ENCODE measurements at places on chromosomes 12 and 14.
A peak's percentile ranks its signal among the peaks of the same experiment; 100 is the strongest.

- peak; percentile 46 for DNase-seq
Observed at GRCh38 chr14:75433631-75434071, 5.8 kb downstream of the JDP2 start.

- DNase-seq: no peak
Observed at GRCh38 chr12:2114071-2114470, 61.3 kb downstream of the CACNA1C start.

GRCh38 chr12:110373025-110373424 is 30.5 kb downstream of the ANAPC7 start:
- no peak for DNase-seq

- DNase-seq: no peak
Observed at GRCh38 chr12:126953365-126953889, 1313.5 kb upstream of the TMEM132C start.

- DNase-seq: no peak
Observed at GRCh38 chr12:79262938-79263337, 398.4 kb downstream of the SYT1 start.

- no peak for DNase-seq
Observed at GRCh38 chr12:121112496-121112895, 20.2 kb upstream of the P2RX7 start.

- DNase-seq: peak; percentile 59
Observed at GRCh38 chr12:101759396-101760047, 20.3 kb upstream of the SYCP3 start.

DNA sequence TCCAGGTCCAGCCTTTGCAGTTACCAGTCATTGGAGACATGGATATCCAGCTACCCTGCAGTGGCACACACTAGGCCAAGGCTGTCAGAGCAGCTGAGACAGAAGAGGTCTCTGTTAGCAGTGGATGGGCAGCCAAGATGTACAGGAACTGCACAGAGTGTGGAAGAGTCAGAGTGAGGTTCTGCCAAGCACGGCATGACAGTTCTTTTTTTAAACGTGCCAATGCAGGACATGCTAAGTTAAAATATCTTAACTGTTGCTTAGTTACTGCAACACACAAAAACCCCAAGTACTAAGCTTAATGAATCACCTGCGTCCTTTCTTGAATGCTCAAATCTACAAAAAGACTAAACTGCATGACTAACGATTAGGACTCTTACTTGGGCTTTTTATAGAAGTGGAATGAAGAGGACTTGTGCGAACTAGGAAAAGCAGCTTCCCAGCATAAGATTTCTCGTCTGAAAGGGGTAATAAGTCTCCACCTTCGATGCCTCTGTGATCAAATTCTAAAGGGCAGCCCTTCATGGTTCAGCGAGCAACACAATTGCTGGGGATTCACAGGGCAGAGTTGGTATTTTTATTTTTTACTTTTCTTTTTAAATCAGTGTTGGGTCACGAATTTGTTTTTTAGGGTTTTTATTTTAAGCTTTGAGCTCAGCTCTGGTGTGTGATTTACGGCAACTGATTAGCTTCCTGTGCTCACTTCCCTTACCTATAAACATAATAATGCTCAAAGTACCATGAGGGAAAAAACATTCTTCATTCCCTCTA is 20.6 kb downstream of the MAPK1IP1L start:
- no peak for DNase-seq

DNA sequence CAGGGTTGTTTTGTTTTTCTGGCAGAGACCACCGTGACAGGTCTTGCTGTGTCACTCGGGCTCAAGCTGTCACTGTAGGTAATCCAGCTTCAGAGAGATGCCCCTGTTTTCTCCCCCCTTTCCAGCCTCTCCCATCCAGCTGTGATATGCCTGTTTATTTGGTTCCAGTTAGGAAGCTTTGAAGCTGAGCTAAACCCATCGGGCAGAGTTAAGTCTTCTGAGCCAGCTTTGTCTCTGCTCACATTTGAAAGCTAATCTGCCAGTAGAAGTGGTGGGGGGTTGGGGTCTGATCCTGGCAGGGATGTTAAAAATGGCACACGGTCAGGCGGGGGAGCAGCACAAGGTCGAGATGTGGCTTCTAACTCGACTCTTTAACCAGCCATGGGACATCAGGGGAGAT is 130.0 kb downstream of the TSPAN9 start:
- no peak for DNase-seq

- no peak for DNase-seq
Observed at GRCh38 chr12:108482717-108483212, 32.3 kb upstream of the FICD start.

- no peak for DNase-seq
Observed at GRCh38 chr12:19850346-19851065, 411.2 kb downstream of the AEBP2 start.

DNA sequence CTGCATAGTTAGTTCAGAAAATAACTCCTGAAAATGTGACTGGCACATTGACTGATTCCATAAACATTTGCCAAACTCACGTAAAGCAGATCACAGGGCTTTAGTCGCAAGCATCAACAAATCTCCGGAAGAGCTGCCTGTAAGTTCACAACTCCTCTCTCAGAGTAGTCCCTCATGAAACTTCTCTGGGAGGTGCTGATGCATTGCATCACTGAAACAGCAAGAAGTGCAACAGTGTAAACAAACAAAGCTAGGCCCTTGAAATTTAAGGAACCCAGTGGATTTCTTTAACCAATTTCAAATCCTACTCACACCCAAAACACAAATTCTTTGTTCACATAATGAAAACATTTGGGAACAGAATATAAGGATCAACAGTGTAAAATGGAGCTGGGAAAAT is 1691.7 kb upstream of the FLRT2 start:
- no peak for DNase-seq

DNA sequence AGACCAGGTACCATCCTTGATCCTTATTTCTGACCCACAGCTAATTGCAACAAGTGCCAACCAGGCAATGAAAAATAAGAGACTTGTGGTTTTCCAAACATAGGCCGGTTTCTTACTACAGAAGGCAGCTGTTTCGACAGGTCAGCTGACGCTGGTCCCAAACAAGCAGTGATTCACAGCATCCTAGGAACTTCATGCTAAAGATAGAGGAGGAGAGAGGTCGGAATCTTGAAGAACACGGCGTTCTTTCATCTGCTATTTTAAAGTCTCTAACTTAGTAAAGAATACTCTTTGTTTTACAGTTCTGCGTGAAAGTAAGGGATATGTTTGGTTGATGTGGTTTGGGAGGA is 28.1 kb upstream of the ADGRD1 start:
- DNase-seq: no peak

DNA sequence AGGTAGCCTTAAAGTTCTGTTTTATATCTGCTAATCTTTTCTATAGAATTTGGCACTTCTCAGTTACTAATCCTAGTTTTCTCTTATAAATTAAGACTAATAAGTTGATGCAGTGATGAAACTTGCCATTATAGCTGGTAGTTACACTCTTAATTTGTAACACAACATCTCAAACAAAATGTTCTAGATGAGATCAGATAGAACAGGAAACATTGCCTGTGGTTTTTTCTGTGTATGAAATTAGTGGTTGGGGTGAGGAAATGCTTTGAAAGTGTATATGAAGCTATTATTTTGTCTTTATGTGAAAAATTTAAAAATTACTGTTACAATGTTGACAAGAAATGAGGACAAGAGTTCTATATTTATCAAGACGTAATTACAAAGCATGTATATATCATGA is 91.9 kb downstream of the PCNX1 start:
- no peak for DNase-seq

GRCh38 chr12:41932470-41932991 is 212.1 kb downstream of the GXYLT1 start:
- peak; percentile 91 for DNase-seq

- no peak for DNase-seq
Observed at GRCh38 chr12:93197067-93197593, 180.6 kb upstream of the NUDT4 start.

- no peak for DNase-seq
Observed at GRCh38 chr12:53852992-53853391, 85.6 kb upstream of the HOXC13 start.

GRCh38 chr12:13248964-13249363 is 52.4 kb downstream of the EMP1 start:
- DNase-seq: no peak

DNA sequence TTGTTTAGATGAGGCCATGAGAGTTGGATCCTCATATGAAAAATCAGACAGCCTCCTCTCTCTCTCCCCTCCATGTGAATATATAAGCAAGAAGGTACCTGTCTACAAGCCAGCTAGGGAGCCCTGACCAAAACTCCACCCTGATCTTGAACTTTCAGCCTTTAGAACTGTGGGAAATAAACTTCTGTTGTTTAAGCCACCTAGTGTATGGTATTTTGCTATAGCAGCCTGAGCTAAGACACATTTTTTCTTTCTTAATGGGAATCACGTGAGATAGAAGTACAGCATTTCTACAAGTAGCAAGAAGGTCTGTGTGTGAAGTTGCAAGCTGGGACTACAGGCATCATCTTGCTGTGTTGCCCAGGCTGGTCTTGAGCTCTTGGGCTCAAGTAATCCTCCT is 16.3 kb upstream of the ABHD12B start:
- no peak for DNase-seq

GRCh38 chr12:131732996-131733615 is 22.2 kb downstream of the SFSWAP start:
- DNase-seq: no peak

DNA sequence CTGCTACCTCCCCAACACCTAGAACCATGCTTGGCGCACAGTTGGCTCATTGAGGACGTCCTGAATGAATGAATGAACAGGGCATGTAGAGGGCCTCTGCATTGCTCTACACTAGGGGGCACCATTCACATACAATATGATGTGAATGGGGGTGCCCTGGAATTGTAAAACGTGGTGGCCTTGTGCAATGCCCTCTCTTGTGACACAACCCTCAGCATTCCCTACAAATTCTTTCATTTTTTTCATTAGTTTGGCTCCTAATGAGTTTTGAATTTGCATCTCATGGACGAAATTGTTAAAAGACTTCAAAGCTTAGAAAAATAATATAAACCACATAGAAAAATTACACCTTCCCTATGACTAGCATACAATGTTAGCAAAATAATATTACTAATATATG is 2.3 kb upstream of the DIO2 start:
- peak; percentile 25 for DNase-seq

DNA sequence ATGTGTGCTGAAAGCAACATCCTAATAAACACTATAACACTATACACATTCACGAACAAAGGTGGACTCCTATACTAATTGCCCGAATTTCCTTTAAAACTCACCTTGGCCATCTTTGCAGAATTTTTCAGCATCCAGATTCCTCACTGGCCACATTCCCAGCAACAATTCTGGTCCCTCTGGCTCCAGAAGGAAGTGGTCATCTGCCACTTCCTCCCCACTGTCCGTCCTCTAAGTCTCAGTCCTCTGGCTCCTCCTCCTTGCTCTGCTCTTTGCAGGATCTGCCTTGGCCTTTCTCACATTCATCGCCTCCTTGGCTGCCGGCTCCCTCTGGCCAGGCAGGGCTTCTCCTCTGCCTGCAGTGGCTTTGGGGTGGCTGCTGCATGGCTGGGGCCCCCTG is 426.0 kb downstream of the FUT8 start:
- no peak for DNase-seq

DNA sequence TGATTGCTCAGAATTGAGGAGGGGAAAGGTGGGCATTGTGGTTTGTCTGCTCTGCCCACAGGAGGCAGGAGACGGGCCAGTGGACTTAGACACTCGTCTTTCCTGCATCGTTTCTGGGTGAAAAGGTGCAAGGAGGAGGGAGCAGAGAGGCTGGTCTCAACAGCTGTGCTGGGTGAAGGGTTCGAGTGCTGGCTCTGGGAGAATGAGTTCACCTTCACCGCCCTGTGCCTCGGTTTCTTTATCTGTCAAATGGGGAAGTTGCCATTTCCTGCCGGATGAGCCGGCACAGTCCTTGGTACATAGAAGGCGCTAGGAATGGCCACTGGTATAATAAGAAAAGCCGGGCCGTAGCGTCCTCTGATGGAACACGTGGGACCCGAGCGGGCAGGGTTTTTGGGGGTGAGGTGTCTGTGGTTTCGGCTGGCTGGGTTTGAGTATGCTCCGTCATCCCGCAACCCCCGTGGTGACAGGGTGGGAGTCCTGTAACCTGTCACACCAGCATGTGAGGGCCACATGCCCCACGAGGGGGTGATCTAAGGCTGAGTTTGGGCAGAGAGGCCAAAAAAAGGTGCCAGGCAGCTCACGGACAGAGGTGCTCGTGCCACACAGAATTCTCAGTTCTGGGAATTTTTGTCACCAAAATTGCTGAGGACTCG is 7.3 kb downstream of the BCL7A start:
- DNase-seq: no peak

GRCh38 chr14:83290447-83290846 is 1756.8 kb upstream of the SEL1L start:
- no peak for DNase-seq

DNA sequence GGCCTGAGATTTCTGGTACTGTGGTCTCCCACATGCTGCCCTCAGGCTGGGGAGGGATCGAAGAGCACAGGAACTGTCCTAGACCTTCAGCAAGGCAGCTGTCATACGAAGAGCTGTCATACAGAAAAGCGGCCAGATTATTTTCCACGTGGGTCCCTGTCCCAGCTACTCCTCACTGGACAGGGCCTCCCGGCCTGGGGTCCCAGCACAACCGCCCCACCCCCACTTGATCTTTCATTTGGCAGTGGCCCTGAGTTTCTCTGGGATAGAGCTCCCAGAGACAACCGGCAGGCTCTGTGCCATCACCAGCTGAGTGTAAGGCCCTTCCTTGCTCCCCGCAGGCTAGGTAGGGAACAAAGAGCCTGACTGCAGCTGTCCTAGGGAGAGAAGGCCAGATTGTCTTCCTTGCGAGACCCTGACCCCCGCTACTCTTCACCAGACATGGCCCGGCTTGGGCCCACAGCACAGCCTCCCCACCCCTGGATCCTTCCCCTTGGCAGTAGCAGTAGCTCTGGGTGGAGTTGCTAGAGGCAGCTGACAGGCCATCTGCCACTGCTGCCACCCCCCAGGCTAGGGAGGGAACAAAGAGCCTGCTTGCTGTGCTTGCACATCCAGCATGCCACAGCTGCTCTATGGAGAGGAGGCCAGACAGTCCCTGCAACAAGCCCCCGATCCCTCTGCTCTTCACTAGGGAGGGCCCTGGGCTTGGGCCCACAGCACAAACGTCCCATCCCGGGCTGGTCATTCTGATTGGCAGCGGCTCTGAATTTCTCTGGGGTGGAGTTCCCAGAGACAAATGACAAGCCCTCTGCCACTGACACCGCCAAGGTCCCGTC is 3.1 kb upstream of the OR4N2 start:
- DNase-seq: no peak

GRCh38 chr12:39490500-39491282 is 47.8 kb upstream of the KIF21A start:
- DNase-seq: no peak

Data from SK-N-SH (cell line).